ENCODE measurements at places on chromosomes 7 and 10.
A peak's percentile ranks its signal among the peaks of the same experiment; 100 is the strongest.

DNA sequence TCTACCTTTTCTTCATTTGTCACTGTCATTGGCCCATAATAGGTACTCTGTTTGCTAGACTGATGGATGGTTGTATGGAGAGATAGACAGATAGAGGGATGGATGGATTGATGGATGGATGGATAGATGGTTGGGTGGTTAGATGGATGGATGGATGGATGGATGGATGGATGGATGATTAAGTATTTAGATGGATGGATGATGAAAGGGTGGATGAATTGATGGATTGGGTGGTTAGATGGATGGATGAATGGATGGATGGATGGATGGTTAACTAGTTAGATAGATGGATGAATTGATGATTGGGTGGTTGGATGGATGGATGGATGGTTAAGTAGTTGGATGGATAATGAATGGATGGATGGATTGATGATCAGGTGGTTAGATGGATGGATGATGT, 334.7 kb upstream of the AUTS2 start:
- no peak for DNase-seq

GRCh38 chr7:10708447-10708846, 265.2 kb upstream of the PHF14 start:
- DNase-seq = no peak

DNA sequence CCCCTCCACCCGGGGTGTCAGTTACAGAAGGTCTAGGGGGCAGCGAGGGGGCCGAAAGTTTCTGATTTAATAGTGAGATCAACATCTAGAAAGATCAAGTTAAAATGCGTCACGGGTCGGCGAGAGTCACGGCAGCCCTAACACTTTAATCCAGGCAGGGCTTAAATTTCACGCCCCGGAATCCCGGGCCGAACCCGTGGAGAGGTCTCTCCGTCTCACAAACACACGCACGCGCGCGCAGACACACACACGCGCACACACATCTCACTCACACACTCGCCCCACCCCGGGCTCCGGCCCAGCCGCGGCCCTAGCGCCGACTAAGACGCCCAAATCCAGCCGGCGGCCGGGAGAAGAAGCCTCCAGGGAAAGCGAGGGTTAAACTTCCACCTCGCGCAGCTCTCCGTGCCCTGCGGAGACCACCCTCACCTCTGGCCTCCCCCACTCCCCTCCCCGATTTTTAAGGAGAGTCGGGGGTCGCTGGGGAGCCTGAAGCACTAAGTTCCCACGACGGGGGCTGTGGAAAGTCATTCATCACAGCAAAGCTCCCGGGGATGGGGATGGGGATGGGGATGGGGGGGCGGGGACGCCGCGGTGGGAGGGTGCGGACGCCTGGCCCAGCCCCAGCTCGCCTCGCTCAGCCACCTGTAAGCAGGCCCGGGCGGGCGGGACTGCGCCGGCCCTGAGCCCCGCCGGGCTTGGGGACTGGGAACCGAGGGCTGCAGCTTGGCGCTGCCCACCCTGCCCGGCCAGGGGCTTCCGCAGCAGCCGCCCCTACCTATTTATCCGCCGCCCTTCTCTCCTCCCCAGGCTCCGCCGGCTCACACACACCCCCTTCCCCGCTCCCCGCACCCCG, 1.6 kb downstream of the PDGFA start:
- DNase-seq = no peak

- no peak for DNase-seq
Observed at GRCh38 chr7:105250239-105250638, 138.5 kb downstream of the SRPK2 start.

GRCh38 chr10:123522702-123523312, 143.3 kb upstream of the GPR26 start:
- DNase-seq = no peak

- DNase-seq = no peak
Observed at GRCh38 chr7:3568516-3568915, 267.5 kb downstream of the SDK1 start.

- no peak for DNase-seq
Observed at GRCh38 chr7:103240806-103241205, 56.4 kb upstream of the PMPCB start.

DNA sequence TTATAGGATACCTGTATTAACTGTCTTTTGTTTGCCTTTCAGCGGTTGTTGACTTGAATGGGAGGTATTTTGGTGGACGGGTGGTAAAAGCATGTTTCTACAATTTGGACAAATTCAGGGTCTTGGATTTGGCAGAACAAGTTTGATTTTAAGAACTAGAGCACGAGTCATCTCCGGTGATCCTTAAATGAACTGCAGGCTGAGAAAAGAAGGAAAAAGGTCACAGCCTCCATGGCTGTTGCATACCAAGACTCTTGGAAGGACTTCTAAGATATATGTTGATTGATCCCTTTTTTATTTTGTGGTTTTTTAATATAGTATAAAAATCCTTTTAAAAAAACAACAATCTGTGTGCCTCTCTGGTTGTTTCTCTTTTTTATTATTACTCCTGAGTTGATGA, 26.6 kb downstream of the RBM17 start:
- DNase-seq = no peak

- no peak for DNase-seq
Observed at GRCh38 chr7:139431459-139431858, 52.0 kb downstream of the KLRG2 start.

GRCh38 chr7:150988230-150989226, 2.3 kb upstream of the NOS3 start:
- peak; percentile 44 for DNase-seq

DNA sequence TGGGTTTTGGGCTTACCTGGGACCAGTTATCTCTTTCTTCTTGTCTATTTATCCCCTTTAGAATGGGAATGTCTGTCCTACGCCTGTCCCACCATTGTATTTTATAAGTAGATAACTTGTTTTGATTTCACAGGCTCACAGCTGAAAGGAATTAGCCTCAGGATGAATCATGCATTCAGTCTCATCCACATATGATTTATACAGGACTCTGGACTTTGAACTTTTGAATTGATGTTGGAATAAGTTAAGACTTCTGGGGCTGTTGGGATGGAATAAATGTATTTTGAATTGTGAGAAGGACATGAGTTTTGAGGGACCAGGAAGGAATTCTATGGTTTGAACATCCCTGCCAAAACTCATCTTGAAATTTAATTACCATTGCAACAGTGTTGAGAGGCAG, 112.6 kb downstream of the AMPH start:
- DNase-seq = no peak

GRCh38 chr10:89668386-89669071, 23.5 kb upstream of the PANK1 start:
- no peak for DNase-seq

Data from stimulated activated CD4-positive, alpha-beta T cell treated with anti-CD3 and anti-CD28 coated beads, Interleukin-15, amount 100 ng/mL, for 1 hour (primary cell).